ENCODE measurements at places on chromosomes 5 and 9. TPM values are rescaled to one million over a fixed set of nuclear protein-coding genes. Genes with fewer than 3 reads are reported as not detected.

Gene WDR31
- total RNA-seq, result 5.3 TPM

Gene PAX5
- not detected for total RNA-seq

Gene PTGER4
- 0.66 TPM for total RNA-seq

Gene FAM153A
- total RNA-seq, result 5.7 TPM

Gene SNCAIP
- total RNA-seq, result 51.6 TPM

Gene RASGRF2
- total RNA-seq, result 21.3 TPM

Gene RHOBTB3
- 204 TPM for total RNA-seq
